ENCODE measurements at places on chromosomes 16 and 17.

DNA sequence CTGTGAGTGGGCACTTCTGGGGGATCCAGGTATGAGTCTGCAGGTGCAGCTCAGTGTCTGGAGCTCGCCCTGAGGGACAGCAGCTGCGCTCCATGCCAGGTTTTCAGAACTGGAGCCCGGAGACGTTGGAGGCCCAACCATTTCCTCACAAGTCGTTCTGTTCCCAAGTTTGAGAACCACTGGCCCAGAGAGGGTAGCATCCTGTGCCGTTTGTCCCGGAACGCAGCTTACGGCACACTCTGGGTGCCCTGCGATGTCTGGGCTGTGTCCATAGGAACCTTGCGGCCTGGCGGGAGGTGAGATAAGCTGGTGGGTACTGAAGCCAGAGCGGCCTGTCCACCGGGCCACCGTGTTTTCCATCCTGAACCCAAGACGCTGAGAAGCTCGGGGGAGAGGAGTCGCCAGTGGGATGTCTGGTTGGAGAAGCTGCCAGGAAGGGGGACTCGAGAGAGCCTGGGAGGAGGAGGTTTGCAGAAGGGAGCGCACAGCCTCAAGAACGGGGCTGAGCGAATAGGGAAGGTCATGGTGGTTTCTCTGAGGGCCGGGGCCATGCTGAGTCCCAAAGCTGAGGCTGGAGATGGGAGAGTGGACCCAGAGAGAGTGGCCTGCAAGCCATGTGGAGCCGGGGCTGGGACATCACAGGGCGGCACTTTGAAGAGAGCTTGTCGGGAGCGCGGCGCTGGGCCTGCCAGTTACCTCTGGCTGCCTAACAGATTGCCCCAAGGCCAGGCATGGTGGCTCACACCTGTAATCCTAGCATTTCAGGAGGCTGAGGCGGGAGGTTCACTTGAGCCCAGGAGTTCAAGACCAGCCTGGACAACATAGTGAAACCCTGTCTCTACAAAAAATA is 211.0 kb upstream of the GSE1 start:
- no peak for DNase-seq

DNA sequence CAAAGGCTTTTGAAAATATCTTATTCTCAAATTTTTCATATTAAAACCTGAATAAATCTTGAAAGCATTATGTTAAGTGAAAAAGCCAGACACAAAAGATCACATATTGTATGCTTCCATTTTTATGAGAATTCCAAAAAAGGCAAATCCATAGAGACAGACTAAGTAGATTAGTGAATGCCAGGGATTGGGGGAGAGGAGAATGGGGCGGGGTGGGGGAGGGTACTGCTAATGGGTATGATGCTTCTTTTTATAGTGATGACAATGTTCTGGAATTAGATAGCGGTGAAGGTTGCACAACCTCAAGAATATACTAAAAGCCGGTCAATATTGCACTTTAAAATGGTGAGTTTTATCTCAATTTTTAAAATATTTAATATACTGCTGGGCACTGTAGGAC is 44.0 kb downstream of the XPO6 start:
- DNase-seq: no peak

- no peak for DNase-seq
Measured at GRCh38 chr16:20884240-20884556, 16.0 kb downstream of the DCUN1D3 start.

DNA sequence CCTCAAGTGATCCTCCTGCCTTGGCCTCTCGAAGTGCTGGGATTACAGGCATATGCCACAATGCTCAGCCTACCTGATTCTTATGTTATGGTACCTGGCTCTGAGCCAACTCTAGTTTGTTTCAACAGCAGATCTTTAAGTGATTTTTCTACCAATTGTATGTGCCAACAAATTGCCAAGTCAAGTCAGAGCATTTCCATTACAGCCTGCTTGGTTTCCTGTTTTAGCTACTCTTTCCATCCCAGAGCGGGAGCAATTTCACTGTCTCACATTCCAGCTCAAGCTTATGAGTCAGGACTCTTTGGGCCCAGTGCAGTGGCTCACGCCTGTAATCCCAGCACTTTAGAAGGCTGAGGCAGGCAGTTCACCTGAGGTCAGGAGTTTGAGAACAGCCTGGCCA is 30.8 kb upstream of the RBBP6 start:
- DNase-seq: peak; percentile 62

DNA sequence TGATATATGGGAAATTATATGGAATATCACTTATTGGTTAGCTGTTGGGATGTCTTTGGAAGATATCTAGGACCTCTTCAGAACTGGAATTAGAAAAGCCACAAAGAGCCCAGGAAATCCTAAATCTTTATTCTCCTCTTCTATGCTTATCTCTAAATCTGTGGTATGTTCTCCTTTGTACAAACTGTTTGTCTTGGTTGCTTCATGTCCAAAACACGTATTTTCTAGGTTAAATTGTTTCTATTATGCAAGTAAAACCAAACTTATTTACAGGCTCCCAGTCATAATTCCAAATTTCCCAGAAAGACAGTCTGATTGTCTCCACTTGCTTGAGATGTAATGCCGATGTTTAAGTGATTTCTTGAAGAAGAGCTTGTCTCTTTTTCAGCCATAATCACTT is 650.9 kb downstream of the CDH11 start:
- DNase-seq: no peak

DNA sequence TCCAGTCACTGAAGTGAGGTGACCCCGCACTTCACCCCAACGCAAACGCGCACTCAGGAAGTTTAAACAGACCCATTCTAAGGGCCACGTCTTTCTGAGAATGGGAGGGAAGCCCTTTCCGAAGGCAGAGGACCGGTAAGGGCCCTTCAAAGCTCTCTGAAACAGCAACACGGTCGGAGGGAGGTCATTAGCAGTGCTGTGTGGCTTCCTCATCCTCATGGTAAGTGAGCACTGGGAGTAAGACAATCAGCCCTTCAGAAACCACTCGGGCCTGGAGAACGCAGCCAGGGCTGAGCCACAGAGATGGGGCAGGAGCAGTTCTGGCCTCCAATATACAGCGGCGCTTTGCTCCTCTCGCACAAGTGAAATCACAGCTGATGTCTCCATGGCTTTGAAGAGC is 23.7 kb downstream of the SRL start:
- DNase-seq: no peak

All from non-pigmented ciliary epithelial cell (primary cell).